Renal pelvis (tissue), 12 donors: ENCODE measurements at places on chromosomes 3 and 15. TPM values are rescaled to one million over a fixed set of nuclear protein-coding genes. Genes with fewer than 3 reads are reported as not detected.

DNA sequence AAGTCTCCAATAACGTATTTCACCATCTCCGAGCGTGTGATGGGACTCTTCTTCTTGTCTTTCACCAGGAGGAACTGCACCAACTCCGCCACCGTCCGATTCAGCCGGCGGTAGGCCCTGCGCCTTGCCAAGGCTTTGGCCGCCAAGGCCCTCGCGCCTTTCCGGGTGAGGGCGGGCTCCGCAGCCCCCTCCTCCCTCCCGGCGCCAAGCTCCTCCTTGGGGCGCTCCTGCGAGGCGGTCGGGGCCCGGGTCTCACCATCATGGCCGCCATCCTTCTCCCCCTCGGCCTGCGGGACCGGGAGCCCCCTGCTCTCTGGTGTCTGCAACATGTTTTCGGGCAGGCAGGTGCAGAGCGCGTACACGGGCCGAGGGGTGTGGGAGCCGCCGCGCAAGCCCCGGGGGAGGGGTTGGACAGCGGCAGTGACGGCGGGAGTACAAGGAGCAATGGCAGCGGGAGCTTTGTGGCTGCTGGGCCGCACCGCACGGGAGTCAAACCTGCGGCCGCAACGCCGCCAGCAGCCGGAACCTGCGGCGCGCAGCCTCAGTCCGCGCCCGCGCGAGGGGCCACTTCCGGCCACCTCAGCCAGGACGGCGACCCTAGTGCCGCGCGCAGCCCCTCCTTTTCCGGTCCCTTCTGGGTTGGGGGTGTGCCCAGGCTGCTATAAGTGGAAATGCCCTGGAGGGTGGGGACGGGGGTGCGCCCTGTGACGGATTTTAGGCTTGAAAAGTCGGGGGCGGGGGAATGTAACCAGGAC is at the start of gene MAGEF1:
MAGEF1 (minus strand) TSS at position 572 of the 755 bp plus-strand sequence; CDS start at position 329, 243 bp downstream.
- peak; percentile 89 for DNase-seq

DNA sequence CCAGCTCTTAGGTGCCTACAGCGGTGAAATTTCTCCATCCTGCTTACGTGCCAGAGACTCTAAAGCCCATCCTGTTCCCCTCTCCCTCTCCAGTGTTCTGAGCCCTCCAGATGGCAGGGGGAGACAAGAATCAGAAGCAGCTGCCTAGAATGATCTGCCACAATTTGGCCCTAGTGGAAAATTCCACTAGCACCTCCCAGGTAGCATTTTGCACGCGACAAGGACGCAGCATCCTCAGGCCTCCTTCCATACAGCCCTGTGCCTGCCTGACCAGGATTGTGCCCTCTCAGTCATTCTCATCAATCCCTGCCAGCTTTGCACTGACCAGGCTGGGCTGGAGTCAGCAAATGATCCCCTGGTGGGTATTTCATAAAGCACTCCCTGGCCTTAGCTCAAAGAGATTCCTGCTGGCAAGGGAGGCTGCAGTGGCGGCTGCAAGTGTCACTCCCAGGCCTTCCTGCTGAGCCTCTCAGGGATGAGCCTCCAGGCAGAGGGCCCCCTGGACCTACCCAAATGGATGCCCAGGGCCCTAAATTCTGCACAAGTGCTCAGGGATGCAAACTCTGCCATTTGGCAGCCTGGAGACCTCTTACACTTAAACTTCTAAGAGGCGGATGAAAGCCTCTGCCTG is 130.2 kb upstream of the ATP2B2 start:
- DNase-seq = no peak

- DNase-seq = no peak
Observed at GRCh38 chr15:86872782-86873181, 793.1 kb downstream of the AGBL1 start.

DNA sequence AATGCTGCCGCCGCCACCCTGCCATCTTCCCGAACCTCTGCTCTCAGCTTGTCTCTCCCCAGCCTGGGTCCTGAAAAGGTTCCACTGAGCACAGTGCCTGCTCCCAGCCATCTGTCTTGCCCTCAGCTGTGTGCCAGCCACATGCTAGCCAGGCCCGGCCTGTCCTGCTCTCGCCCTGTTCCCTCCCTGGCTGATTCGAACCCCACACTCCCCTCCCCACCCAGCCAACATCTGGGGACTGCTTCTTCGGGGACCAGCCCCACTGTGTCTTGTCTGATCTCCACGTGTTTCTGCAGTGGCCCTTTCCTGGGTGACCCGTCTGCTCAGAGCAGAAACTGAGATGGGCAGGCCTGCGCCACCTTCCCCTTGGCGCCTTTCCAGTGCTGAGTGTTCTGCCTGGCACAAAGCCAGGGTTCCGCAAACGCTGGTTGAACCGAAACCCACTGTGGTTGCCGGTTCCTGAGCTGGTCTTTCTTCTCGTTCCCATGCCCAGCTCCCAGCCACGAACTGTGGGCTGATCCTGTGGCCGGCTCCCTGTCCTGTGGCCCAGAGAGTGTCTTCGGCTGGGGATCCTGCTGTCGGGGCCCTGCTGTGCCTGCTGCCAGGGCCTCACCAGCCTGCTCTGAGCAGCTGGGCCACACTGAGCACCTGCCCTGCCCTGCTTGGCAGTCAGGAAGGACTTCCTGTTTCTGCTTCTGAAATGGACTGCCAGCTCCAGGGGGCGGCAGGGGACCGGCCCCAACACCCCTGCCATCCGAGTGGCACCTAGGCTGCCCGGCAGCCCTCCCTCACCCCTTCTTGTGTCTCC is 62.7 kb upstream of the KLF13 start:
- DNase-seq = no peak

GRCh38 chr3:182732232-182733015 is 60.9 kb upstream of the ATP11B start:
- DNase-seq = no peak

GRCh38 chr3:147415286-147415685 is 6.1 kb downstream of the ZIC1 start:
- no peak for DNase-seq

GRCh38 chr3:71973274-71974030 is 188.5 kb upstream of the PROK2 start:
- DNase-seq = no peak

- DNase-seq = no peak
Observed at GRCh38 chr15:82917249-82917648, 35.3 kb downstream of the HOMER2 start.

DNA sequence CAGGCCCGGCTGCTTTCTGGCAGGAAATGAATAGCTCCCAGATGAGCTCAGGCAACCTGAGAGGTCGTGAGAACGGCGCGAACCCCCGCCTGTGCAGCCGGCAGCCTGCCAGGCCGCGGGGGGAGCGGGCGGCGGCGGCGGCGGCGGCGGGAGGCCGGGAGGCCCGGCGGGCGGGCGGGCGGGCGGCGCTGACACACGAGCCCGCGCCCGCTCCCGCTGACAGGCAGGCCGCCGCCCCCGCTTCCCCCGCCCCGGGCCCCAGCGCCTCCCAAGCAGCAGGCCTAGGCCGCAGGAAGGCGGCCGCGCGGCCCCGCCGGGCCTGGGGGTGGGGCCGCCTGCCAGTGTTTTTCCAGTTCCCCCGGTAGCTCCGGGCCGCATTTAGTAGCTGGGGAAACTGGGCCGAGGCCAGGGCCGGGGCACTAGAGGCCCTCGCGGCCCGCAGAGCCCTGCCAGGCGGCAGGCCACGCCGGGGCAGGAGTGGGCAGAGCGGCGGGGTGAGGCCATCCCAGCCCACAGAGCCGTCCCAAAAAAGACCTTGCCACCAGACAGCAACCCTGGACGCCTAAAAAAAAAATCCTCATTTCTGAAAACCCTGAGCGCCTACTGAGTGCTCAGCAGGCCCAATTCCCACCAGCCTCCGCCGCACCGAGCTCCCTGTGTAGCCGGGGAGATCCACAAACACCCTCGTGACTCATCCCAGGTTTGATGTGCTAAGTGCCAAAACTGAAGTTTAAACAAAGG is 5.6 kb downstream of the HES1 start:
- DNase-seq = peak; percentile 89

Gene FGF7
- polyA plus RNA-seq = 15.2 TPM

Gene RFC4
- 47.6 TPM for polyA plus RNA-seq

Gene HAPLN3
- 6.0 TPM for polyA plus RNA-seq
